ENCODE measurements at places on chromosomes 13 and 19.
A peak's percentile ranks its signal among the peaks of the same experiment; 100 is the strongest.

DNA sequence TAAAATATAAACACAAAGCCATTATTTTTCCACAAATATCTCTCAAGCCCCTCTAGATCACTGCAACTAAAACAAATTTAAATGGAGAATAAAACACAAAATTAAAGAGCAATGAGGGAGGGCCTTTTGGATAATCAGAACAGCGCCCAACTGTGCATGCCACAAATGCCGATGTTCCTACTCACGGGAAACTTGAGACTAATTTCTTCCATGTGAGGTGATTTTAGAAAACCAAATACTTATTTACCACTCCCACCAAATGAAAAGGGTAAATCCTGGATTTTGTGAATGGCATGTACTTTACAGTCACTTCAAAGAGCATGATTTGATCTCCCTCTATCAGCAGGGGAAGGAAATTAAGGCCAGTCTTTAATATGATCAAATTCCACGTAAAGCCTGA lies 74.8 kb downstream of the SLC7A1 start:
- peak; percentile 76 for DNase-seq

DNA sequence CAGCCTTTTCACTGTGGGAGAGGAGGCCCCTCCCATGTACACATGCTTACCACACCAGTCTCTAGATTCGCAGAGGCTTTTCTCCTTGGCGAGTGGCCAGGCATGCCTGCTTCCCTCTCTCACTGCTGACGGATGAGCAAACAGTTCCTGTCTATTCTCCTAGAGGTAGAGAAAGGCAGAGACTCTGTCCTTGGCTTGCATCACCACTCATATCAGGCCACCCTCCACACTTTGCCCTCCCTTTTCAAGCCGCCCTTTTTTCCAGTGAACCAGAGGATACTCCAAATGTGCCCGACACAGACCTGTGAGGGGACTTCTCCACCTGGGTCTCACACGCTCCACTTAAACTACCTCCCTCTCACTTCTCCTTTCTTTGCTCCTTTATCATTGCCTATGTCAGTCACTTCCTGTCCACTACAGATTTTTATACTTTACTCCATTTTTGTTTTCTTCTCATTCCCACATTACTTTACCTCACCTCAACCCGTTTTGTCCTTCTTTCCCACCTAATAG lies 284.6 kb downstream of the DNAJC15 start:
- DNase-seq = peak; percentile 68

DNA sequence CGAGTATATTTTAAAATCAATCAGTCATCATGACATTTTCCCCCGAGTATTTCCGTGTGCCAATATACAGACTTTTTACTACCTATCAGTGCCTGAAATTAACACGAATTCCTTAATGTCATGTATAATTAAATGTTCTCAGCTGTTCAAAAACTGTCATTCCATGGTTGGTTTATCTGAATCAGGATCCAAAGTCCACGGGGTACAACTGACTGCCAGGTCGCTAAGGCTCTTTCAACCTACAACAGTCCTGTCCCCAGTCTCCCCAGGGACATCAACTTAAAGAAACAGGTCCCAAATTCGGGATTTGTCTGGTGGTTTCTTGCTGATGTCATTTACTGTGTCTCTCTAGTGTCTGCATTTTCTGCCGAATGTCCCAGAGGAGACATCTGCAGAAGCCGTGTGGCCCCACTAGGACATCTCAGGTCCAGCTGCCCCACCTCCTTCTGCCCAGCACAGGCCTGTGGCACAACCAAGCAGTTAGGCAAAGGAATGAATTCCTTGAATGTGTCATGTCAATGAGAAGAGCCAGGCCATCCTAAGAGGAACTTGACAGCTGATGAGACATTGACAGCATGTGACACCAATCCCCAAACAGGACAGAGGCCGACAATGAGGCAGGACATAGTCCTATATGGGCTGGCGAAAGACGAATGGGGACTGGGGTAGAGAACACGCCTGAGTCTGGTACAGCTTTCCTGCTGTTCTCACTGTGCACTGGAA lies 109.5 kb downstream of the STK24 start:
- no peak for DNase-seq

- DNase-seq = no peak
Measured at GRCh38 chr13:95120650-95121049, 180.6 kb downstream of the ABCC4 start.

- DNase-seq = peak; percentile 8
Measured at GRCh38 chr13:72221276-72221962, 354.4 kb upstream of the DACH1 start.

DNA sequence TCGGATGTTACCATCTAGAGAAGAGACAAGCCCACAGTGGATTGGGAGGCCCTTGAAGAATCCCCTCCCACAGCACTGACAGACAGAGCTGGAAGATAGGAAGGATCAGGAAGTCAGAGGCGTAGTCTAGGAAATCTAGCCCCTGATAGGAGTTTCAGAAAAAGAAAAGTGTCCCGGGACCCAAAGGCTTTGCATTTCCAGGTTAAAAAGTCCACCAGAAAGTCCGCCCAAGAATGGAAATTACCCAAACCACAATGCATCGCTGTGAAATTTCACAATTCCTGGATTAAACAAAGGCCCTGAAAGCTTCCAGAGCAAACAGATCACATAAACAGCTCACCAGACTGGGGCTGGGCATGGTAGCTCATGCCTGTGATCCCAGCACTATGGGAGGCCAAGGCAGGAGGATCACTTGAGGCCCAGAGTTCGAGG lies 146.9 kb downstream of the KDM4B start:
- peak; percentile 76 for DNase-seq

DNA sequence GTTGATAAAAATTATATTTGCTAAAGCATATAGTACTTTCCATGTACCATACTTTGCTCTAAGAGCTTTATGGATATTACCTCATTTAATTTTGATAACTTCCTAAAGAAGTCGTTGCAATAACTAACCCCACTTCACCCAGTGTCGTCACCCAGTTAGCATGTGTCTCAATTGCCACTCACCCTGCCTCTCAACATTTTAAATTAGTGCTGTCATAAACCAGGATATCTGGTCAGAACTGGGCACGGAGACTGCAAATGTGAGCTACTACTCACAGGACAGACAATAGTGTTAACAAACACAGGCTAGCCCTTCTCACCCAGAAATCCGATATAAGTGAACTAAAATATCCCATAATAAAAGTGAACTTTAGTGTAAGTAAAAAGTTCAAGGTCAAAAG lies 430.6 kb downstream of the KLF12 start:
- no peak for DNase-seq
